ENCODE measurements at places on chromosomes 12 and 14. TPM values are rescaled to one million over a fixed set of nuclear protein-coding genes. Genes with fewer than 3 reads are reported as not detected.
A peak's percentile ranks its signal among the peaks of the same experiment; 100 is the strongest.

The SLC5A8 gene
- under 0.01 TPM for total RNA-seq

The EFS gene
- not detected for total RNA-seq

The WIF1 gene
- not detected for total RNA-seq

The LIN7A gene
- 0.13 TPM for total RNA-seq

The STON2 gene
- 87.4 TPM for total RNA-seq

DNA sequence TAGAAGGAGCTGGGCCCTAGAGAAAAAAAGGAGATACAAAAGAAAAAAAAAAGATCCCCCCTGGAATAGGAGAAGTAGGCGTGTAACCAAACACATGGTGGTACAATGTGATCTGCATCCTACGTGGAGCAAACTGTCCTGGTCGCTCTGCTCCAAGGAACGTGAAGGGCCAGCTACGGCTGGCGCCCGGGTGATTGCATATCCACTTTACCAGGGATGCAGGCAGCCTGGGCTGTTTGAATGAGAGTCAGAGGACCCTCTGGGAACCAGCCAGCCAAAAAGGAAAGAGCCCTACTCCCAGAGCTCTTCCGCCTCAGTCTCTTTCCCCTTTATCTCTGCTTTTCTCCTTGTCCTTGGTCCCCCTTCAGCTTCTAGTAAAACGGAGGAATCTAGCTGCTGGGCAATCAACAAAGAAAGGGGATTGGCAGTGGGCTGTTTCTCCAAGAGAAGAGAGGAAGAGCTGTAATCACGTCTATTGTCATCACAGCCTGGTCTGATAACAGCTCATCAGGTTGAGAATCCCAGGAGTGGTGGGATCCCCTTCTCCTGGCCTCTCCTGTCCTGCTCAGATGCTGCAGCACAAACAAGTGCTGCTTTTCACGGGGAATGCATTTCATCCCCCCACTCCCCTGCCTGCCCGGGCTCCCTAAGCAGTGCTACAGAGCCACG lies 156.0 kb downstream of the ADCK1 start:
- DNase-seq = no peak

DNA sequence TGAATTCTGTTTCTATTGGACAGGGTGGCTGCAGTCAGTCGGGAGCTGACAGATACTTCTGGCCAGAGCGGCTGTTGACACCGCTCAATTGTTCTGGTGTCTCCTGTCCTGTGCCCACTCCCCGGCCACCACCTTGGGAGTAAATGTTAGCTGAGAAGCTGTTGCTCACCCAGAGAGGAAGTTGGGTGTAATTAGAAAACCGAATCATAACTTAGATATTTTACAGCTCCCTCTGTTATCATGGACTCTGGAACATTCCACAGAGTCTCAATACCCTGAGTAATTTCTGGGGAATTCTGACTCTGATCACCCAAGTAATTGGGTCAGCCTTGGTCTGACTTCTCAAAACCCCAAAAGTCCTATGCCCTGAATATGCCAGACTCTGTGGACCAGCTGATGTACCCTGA lies 58.3 kb upstream of the RFLNA start:
- no peak for DNase-seq

DNA sequence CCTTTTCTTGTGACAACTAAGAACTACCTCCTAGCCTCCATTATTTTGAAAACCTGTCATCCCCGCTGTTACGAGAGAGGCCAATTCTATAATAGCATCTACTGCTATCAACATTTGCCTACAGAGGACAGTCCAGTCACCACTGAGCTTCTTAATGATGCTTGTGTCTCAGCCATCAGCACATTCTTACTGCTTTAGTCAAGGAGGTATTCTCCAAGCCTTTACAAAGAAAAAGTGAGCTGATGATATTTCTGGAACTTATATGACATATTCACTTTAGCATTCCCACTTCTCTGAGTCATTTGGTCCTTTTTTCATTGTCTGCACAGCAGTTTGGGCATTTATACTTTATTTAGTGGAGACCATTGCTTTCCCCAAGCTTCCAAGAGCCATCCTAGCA lies 497.7 kb upstream of the RPL10L start:
- no peak for DNase-seq

- peak; percentile 6 for DNase-seq
These were observed 43.3 kb upstream of the DHRS4 start for GRCh38 chr14:23910101-23910875.

DNA sequence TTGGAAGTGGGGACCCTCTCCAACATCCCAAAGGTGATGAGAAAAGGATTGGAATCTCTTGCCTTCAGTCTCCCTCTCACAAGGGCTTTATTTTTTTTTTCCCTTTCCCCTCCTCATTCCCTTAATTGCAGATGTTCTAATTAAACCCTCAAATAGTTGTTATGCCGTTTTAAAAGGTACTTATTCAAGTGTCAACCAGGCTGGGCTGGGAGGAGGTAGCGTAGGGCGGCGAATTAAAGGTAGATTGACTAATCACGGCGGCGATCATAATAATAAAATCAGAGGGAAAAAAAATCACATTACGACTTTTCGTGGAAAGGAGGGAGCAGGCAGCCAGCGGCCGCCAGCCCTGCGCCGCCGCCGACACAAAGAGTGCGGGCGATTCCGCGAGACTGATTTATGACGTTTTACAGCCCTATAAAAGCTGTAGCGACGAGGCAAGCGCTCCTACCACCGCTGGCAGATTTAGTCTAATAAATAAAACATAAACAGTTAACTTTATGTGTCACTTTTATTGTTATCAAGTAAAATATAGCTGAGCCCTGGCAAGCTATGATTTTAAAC lies 1.7 kb upstream of the HOXC4 start:
- DNase-seq = no peak
